Glutamatergic neuron (in vitro differentiated cells): ENCODE measurements at places on chromosomes 3 and 15. TPM values are rescaled to one million over a fixed set of nuclear protein-coding genes. Genes with fewer than 3 reads are reported as not detected.

IQCF2 gene
- not detected for total RNA-seq

XCR1 gene
- total RNA-seq, result not detected

ADGRG7 gene
- total RNA-seq, result not detected

FANCD2OS gene
- not detected for total RNA-seq

WNT7A gene
- not detected for total RNA-seq

TICRR gene
- total RNA-seq, result 2.7 TPM

MORC1 gene
- total RNA-seq, result not detected

SLCO2A1 gene
- not detected for total RNA-seq

RHOV gene
- total RNA-seq, result 1.8 TPM

ATP13A5 gene
- total RNA-seq, result not detected

NR1I2 gene
- not detected for total RNA-seq

AADAC gene
- not detected for total RNA-seq

PXK gene
- 14.0 TPM for total RNA-seq

KY gene
- not detected for total RNA-seq

ST3GAL6 gene
- total RNA-seq, result 52.9 TPM

DNA sequence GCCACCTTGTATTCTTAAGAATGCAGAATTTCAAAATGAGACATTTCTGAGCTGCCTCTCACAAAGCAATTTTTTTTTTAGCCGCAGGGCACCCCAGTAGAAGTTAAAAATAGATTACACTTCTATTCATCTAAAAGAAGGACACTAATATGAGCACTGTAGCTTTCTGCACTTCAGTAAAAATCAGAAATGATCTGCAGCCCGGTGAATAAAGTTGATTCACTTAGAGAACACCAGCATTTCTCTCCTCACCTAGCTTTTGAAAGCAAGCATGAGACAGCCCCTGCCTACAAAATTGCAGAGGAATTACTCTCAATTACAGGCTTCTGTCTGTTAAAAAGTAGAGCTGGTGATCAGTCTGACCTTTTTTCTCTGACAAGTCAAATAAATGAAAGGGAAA, 1062.4 kb downstream of the FHIT start:
- H3K4me1 ChIP-seq, result no peaks in the 10 kb centered on the region
- H3K27me3 ChIP-seq, result no peaks in the 10 kb centered on the region
- DNase-seq, result no peak

- H3K4me1 ChIP-seq, result peaks cover 12% of the 10 kb centered on the region
- peaks cover 4% of the 10 kb centered on the region for H3K27me3 ChIP-seq
- H3K27ac ChIP-seq, result no peak overlapping the region
- DNase-seq, result no peak
- H3K4me3 ChIP-seq, result no peak overlapping the region
These were observed 254.1 kb downstream of the UACA start for GRCh38 chr15:70509282-70509662.

DNA sequence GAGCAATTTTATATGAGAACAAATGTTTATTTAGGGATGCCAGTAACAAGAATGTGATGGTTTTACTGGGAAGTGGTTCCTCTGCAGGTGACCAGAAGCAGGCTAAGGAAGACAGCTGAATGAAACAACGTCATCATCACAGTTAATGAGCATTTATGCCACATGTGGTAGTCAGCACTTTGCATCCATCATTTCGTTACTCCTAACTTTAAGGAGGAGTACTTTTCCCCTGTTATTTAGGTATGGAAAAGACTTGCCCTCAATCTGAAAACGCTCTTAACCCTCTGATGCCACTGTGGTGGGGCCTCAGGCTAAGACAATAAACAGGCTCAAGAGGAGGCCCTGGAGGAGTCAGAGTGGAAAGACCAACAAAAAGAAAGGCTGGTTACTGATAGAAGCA, 31.2 kb downstream of the INTS14 start:
- no peak overlapping the region for H3K27ac ChIP-seq
- no peaks in the 10 kb centered on the region for H3K36me3 ChIP-seq
- H3K4me1 ChIP-seq, result peaks cover 8% of the 10 kb centered on the region

GRCh38 chr3:30227571-30228301, 378.7 kb upstream of the TGFBR2 start:
- H3K27me3 ChIP-seq, result no peaks in the 10 kb centered on the region
- H3K4me3 ChIP-seq, result no peak overlapping the region
- peaks cover 5% of the 10 kb centered on the region for H3K36me3 ChIP-seq
- peaks cover 15% of the 10 kb centered on the region for H3K4me1 ChIP-seq

GRCh38 chr15:51382787-51383186, 41.3 kb downstream of the GLDN start:
- H3K4me1 ChIP-seq, result peaks cover 28% of the 10 kb centered on the region
- H3K4me3 ChIP-seq, result no peak overlapping the region
- no peak overlapping the region for H3K27ac ChIP-seq
- no peaks in the 10 kb centered on the region for H3K36me3 ChIP-seq
- peaks cover 5% of the 10 kb centered on the region for H3K27me3 ChIP-seq

DNA sequence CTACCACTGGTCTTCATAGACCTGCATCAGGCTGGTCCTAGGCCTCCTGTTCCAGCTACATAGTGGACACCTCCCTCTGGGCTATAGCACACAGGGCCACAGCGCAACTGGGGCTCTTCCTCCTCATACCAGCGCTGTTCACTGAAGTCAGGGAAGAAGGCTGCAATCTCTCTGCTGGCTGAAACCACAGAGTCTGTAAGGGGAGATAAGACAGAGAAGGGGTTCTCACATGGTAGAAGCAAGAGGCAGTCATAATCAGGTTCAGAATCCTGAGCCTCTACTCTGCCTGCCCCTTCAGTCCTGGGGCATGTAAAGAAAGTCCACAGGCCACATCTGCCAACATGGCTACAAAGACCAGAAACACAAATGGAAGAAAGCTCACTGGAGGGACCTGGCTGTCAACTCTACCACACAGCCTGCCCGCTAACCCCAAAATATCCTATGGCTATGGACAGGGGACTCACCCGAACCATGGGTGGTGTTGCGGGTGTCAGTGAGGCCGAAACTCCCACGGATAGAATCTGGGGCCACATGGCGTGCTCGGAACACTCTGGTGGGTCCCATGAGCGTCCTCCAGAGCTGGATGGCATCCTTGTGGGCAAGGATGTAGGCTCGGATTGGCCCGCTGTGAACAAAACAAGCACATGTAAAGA, 38.7 kb downstream of the SPINK8 start:
- no peak for DNase-seq
- no peaks in the 10 kb centered on the region for H3K4me1 ChIP-seq
- peaks cover 8% of the 10 kb centered on the region for H3K36me3 ChIP-seq
- H3K4me3 ChIP-seq, result no peak overlapping the region

DNA sequence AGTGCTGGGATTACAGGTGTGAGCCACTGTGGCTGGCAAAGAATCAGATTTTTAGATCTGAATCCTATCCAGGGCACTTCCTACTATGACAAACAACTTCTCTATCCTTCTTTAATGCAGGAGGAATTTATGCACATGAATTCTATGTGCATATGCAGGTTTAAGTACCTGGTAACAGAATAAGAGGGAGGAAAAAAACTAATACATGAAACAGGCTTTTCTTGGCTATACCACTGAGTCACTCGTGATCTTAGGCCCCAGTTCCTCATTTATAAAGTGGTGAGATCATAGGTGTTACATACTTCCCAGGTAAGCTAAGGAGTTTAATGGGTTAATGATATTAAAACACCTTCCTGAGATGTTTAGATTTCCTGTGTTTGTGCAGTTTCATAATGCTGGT, 108.2 kb downstream of the TP63 start:
- no peaks in the 10 kb centered on the region for H3K27me3 ChIP-seq
- H3K4me1 ChIP-seq, result no peaks in the 10 kb centered on the region
- no peak for DNase-seq
- no peak overlapping the region for H3K27ac ChIP-seq
- H3K4me3 ChIP-seq, result no peak overlapping the region
- H3K36me3 ChIP-seq, result no peaks in the 10 kb centered on the region

GRCh38 chr15:92954578-92954977, 54.5 kb downstream of the CHD2 start:
- H3K27ac ChIP-seq, result no peak overlapping the region
- peaks cover 5% of the 10 kb centered on the region for H3K27me3 ChIP-seq
- H3K4me1 ChIP-seq, result peaks cover 28% of the 10 kb centered on the region

DNA sequence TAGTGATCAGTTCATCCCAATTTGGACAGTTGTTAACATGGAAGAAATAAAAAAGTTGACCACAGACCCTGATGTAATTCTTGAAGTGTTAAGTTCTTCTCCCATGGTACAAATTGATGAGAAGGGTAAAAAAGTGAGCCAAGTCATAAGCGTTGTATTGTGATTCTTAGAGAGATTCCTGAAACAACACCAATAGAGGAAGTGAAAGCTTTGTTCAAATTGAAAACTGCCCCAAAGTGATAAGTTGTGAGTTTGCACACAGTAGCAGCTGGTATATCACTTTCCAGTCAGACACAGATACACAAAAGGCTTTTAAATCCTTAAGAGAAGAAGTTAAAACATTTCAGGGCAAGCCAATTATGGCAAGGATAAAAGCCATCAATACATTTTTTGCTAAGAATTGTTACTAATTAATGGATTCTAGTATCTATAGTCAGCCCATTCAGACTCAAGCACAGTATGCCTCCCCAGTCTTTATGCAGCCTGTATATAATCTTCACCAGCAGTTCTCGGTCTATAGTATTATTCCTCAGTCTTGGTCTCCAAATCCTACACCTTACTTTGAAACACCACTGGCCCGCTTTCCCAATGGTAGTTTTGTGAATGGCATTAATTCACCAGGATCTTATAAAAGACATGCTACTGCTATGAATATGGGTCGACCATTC, 38.2 kb downstream of the CDIN1 start:
- H3K27ac ChIP-seq, result no peak overlapping the region
- no peaks in the 10 kb centered on the region for H3K36me3 ChIP-seq
- no peak overlapping the region for H3K4me3 ChIP-seq
- DNase-seq, result no peak
- H3K4me1 ChIP-seq, result peaks cover 6% of the 10 kb centered on the region

DNA sequence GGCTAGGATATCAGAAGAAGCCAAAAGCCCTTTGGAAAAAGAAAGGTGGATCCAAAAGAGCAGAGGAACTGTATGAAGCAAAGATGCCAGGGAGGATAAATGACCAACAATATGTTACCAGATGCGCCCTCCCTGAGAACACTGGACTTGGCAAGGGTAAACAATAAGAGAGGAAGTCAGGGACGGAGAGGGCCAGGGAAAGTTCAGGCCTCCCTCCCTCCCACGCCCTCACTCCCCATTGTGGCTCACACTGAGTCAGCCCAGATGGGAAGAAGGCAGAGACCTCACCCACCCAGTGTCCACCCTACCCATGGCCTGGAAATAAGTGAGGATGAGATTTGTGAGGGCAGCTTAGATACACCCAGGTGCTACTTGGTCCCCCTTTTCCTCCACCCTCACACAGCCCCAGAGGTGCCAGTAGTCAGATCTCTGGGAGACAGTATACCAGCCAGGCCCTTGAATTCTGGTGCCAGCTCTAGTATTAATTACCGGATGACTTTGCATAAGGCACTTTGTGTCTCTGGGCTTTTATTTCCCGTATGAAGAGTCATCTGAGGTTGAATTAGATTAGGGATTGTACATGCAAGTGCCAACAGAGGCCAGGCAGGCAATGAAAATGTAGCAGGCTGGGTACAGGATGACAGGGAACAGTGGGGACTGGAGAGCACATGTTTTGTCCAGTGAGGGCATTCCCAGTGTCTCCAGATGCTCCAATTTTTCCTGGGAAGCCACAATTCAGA, 35.1 kb upstream of the FRMD4B start:
- no peaks in the 10 kb centered on the region for H3K27me3 ChIP-seq
- no peak overlapping the region for H3K4me3 ChIP-seq
- H3K4me1 ChIP-seq, result no peaks in the 10 kb centered on the region

DNA sequence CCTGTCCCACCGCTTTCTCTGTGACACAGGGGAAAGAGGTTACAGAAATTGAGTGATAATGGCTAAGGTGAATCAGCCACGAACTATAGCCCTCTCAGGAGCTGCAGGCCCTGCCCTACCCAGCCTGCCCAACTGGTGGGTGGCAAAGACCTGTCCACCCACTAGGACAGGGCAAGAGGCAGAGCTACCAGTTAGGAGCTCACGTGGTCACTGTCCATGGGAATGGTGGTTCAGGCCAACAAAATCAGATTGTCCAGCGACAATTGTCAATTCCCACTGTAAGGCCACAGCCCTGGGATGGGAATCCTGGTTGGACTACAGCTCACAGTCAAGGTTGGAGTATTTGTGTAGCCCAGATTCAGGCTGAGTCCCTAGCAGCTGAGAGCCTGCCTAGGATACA, 75.0 kb downstream of the PPCDC start:
- H3K36me3 ChIP-seq, result no peaks in the 10 kb centered on the region
- DNase-seq, result no peak
- H3K27ac ChIP-seq, result no peak overlapping the region
- no peak overlapping the region for H3K4me3 ChIP-seq
- no peaks in the 10 kb centered on the region for H3K4me1 ChIP-seq

GRCh38 chr15:81485806-81486205, 111.8 kb upstream of the TMC3 start:
- H3K4me3 ChIP-seq, result no peak overlapping the region
- H3K27me3 ChIP-seq, result peaks cover 6% of the 10 kb centered on the region
- H3K36me3 ChIP-seq, result no peaks in the 10 kb centered on the region
- H3K4me1 ChIP-seq, result peaks cover 14% of the 10 kb centered on the region

DNA sequence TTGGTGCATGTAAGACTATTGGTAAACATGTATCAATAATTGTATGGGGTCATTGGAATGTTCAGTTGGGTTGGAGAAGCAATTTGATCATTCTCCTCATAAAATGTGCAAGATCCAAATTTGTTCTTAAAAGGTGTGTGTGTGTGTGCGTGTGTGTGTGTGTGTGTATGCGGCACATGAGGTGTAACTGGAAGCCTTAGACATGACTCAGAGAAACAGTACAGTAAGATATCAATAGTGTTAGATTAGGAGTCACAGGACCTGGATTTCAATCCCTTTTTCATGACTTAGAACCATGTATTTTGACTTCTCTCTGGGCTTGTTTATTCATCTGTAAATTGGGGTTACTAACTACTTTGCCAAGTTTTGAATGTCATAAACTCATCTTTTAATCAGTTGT, 38.3 kb downstream of the RSRC1 start:
- H3K36me3 ChIP-seq, result peaks cover 3% of the 10 kb centered on the region
- no peak overlapping the region for H3K4me3 ChIP-seq
- no peak overlapping the region for H3K27ac ChIP-seq
- peaks cover 3% of the 10 kb centered on the region for H3K4me1 ChIP-seq
- H3K27me3 ChIP-seq, result no peaks in the 10 kb centered on the region

- no peaks in the 10 kb centered on the region for H3K36me3 ChIP-seq
- H3K27ac ChIP-seq, result no peak overlapping the region
- no peaks in the 10 kb centered on the region for H3K4me1 ChIP-seq
- H3K4me3 ChIP-seq, result no peak overlapping the region
- no peaks in the 10 kb centered on the region for H3K27me3 ChIP-seq
These were observed 385.7 kb upstream of the NR2F2 start for GRCh38 chr15:95944661-95945255.

GRCh38 chr3:9198899-9199335, 50.5 kb downstream of the SRGAP3 start:
- H3K4me3 ChIP-seq, result peak overlapping the region; percentile 48
- H3K36me3 ChIP-seq, result no peaks in the 10 kb centered on the region
- DNase-seq, result no peak
- H3K27me3 ChIP-seq, result peaks cover 19% of the 10 kb centered on the region
- H3K4me1 ChIP-seq, result peaks cover 95% of the 10 kb centered on the region

DNA sequence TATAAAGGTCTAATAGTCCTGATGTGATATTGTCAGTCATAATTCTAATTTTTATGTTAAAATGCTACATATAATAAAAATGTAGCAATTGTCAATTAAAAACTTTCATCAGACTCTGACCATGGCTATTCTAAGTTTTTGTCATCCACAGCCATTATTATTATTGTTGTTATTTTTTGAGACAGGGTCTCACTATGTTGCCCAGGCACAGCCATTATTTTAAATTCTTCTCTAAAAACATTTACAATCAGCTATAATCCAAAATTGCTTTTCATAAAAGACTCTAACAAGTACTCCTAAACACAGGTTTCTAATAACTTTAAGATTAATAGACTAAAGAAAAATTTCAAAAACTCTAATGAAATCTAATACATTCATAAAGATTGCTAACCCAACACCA, 41.0 kb upstream of the SETD2 start:
- peaks cover 3% of the 10 kb centered on the region for H3K27me3 ChIP-seq
- no peaks in the 10 kb centered on the region for H3K36me3 ChIP-seq
- DNase-seq, result no peak
- H3K4me3 ChIP-seq, result no peak overlapping the region
